HFFc6 (cell line): ENCODE measurements at places on chromosomes 1 and 21.

DNA sequence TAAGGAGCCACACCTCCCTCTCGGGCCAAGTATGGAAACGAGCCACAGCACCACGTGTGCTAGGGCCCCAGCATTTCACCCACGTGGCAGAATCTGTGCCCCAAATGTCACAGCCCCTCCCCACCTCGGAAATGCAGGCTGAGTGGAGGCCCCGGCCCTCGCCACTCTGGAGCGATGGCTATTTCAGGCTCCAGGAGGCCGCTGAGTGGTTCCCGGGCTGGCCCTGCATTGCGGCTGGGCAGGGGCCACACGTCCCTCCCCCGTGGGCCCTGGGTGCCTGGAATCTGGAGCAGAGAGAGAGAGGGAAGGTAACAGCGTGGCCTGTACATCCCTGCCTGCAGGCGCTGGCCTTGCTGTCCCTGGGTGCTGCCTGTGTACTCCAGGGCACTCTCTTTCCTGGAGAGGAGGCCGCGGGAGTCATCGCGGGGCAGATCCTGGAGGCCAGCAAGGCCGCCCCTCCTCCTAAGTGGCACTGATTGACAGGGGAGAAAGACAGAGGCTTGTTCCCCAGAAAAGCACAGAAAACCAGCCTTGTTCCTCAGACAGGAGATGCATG is 68.0 kb upstream of the TRAPPC10 start:
- no peak for DNase-seq

DNA sequence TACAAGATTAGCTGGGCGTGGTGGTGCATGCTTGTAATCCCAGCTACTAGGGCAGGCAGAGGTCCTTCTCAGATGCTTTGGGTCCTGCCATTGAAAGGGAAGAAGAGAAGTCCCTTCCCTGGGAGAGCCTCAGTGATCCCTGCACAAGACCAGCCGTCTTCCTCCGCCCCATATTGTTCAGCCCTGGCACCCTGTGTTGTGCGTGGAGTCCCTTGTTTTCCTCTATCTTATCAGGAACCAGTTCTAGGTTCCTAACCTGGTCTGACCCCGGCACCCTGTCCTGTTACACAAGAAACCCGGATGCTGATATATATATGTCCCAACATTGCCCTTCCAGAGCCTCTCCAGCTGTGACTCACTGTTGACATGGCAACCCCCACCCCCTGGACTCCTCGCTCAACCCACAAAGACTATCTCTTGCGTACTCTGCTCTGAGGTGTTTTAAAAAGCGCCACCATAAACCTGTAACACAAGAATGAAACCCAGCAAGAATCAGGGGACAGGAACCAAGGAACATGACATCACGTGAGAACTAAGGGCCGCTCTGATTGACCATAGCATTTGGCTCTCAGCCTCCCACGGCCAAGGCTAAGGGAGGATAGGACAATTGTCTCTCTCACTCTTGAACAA is 4.8 kb downstream of the MX2 start:
- DNase-seq: no peak

GRCh38 chr1:3018576-3018975 is 2.7 kb upstream of the ACTRT2 start:
- no peak for DNase-seq

DNA sequence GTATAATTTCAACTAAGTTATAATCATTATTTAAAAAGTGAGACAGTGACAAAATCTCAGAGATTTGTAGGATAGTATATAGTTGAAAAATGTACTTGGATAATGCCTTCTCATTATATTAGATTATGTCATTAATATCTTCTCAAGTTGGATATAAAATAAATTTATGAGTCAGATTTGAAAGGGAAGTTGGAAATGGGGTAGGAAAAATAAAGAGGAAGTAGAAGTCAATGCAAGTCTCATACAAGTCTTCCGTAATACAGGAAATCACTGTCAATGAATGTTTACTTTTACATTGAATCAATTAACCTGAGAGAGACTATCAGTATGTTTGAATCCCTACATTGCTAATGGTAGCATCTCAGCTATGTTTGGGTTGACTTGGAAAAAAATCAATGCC is 16.2 kb upstream of the RNPC3 start:
- no peak for DNase-seq

- DNase-seq: no peak
These were observed 11.3 kb upstream of the RHEX start for GRCh38 chr1:206041640-206042039.

- no peak for DNase-seq
These were observed 5.4 kb downstream of the RERE start for GRCh38 chr1:8812081-8812480.

DNA sequence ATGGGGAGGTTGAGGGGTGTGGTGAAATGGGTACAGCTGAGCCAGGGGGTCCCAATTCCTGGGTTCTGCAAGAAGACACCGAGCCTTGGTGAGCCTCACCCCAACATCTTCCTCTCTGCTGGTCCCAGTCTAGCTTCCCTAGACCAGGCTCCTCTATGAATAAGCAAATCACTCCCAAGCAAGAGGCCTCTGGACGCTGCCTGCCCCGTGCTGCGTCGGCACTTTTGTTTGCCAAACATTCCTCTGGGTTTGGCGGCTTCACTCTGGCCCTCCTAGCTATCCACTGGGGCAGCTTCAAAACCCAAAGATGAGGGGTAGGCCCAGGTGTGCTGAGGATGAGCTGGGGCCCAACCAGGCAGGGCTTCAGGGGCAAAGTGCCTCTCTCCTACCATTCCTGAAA is 137.1 kb upstream of the CD34 start:
- DNase-seq: no peak

DNA sequence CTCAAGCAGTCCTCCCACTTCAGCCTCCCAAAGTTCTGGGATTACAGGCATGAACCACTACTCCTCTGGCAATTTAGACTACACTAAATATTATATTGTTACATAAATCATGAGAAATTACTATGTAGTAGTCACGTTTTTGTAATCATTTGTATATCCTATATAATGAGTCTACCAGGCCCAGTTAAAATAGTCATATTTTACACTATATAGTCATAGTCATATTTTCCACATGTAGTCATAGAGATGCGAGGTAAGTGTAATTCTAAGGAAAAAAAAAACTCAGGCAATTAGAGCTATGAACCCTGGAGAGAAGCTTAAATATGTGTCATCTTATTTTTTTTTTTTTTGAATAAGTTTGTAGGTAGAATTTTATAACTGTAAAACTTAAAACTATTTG is 90.0 kb downstream of the FNBP1L start:
- peak; percentile 30 for DNase-seq

GRCh38 chr1:50308878-50309277 is 114.4 kb downstream of the DMRTA2 start:
- no peak for DNase-seq

- no peak for DNase-seq
These were observed 12.7 kb downstream of the SPATC1L start for GRCh38 chr21:46171585-46171984.

DNA sequence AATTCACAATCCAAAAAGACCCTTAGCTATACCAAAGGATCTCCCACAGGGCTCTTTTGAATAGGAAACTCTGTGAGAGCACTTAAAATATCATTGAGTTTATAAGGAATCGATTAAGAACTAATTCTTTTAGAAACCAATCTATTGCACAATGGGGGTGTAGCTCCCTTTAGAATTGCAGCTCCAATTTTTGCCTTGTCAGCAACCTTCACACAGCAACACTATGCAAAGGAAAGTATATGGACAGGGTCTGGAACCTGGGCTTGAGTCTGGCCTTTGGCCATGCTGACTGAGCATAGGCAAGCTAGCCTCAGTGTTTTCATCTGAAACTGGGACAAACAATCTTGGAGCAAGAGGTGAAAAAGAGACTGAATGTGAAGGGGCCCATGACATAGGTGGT is 17.2 kb upstream of the FAM78B start:
- DNase-seq: no peak

GRCh38 chr1:214475331-214475730 is 76.1 kb downstream of the PTPN14 start:
- no peak for DNase-seq

- DNase-seq: peak; percentile 22
These were observed 34.3 kb downstream of the SMG7 start for GRCh38 chr1:183506561-183506960.

DNA sequence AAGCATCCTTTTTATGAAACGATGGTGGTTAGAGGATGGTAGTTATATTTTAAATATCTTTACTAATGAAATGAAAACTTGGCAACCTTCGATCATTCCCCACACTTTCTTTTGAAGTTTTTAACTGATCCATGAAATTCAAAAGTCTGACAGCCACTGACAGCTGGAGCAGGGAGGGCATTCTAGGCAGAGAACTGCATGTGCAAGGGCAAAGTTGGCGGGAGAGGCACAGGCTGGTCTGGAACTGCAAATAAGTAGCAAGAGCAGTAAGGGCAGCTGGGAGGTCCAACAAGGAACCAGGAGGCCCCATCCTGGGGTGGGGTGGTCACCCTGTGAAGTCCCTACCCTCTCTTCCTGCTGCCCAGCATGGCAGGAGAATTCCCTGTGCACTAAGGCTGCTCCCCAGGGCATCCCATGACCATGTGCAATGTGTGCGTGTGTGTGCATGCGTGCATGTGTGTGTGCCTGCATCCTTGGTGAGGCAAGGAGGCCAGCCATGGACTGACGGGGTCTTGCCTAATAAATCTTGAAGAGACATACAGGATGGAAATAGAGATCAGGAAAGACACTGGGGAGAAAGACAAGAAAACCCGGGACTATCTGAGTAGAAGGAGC is 33.1 kb upstream of the FOXO6 start:
- no peak for DNase-seq

- no peak for DNase-seq
These were observed 27.7 kb downstream of the DSCAM start for GRCh38 chr21:40819071-40819900.

GRCh38 chr21:28771790-28772501 is 220.7 kb downstream of the LTN1 start:
- DNase-seq: peak; percentile 75

- DNase-seq: no peak
These were observed 1.1 kb upstream of the SYCP1 start for GRCh38 chr1:114853584-114853983.

GRCh38 chr1:226990133-226990716 is 50.1 kb downstream of the COQ8A start:
- no peak for DNase-seq

- peak; percentile 25 for DNase-seq
These were observed 46.7 kb upstream of the OSBPL9 start for GRCh38 chr1:51570063-51570710.

DNA sequence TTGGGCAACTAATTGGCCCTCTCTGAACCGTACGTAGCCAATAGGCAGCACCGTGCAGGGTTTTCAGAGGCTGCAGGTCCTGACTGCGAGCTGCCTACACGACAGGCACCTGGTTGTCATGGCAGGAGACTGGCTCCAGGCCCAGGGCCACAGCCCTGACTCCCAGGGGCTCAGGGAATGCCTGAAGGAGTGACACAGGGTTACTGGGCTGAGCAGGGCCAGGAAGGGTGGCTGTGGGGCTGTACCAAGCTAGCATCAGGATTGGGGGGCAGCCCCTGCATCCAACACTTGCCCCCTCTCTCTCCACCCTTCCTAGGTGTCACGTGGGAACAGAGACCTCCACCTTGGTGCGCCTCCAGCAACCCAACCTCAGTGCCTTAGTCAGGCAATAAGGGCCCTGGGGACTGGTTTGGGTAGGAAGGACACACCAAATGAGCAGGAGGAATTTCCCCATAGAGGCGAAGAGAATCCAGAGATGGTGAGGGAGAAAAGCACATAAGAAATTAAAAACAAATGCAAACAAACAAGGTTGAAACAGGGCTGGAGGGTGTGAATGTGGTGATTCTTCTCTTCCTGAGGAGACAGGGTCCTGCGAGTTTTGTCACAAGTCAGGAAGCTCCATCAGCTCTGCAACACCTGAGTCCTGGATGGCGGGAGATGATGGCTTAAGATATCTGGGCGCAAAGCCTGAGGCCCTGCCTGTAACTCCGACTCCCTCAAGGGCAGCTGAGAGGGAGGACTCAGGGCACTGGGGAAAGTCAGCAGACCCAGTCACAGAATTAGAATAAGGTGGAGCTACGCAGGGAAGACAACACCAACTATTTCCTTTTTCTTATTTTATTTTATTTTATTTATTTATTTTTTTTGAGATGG is 19.7 kb upstream of the RNU1-4 start:
- peak; percentile 0 for DNase-seq

DNA sequence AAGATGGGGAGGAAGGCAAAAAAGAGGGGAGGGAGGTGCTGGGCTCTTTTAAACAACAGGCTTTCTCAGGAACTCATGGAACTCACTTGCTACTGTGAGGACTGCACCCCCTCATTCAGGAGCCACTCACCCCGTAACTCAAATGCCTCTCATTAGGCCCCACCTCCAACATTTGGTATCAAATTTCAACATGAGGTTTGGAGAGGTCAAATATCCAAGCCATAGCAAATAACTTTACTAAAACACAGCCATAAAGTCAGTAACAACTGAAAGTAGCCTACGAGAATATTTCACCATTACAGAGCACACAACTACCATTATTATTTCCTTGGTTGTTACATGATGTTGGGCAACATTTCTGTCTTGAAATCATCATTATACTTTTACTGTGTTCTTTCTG is 13.1 kb upstream of the DMRTB1 start:
- no peak for DNase-seq

DNA sequence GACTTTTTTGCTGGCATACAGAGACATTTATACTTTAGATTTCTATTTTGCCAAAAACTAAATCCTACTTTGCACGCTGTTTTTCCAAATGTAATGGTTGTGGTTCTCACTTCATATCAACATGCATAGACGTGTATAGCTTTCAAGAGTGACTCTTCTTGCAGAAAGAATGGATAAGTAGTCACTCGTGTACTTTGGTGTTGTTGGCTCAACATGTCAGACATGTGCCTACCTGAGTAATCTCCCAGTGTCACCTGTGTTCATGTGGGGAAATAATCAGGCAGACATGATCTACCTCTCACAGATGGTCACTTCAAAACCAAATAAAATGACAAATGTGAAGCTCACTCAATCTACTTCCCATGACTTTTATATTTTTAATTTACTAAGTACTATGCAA is 73.1 kb downstream of the GPR88 start:
- no peak for DNase-seq

- DNase-seq: no peak
These were observed 102.3 kb downstream of the PDE4B start for GRCh38 chr1:65894738-65895605.

GRCh38 chr1:4004635-4005430 is 104.8 kb upstream of the C1orf174 start:
- DNase-seq: no peak

DNA sequence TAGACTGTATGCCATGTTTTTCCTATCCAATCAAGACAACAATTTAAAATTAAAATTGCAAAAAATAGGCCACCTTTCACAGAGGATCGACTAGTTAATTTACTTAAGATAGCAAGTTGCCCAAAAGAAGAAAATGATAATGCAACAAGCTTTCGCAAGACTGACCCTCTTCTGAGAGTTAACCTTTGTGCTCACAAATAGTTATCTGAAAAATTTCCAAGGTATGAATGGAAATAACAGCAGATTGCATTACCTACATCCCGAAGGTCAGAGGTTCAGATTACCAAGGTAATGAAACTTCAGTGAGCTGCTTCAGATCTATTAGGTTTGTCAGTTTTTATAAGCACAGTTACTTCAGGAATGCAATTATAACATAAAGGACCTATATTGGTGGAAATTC is 298.0 kb downstream of the KCTD3 start:
- no peak for DNase-seq

- no peak for DNase-seq
These were observed 1.5 kb upstream of the HES2 start for GRCh38 chr1:6421266-6421665.
